NCI-H446 treated with DMSO at 0.1 percent for 48 hours (cell line): ENCODE measurements at places on chromosomes 11 and 22.

DNA sequence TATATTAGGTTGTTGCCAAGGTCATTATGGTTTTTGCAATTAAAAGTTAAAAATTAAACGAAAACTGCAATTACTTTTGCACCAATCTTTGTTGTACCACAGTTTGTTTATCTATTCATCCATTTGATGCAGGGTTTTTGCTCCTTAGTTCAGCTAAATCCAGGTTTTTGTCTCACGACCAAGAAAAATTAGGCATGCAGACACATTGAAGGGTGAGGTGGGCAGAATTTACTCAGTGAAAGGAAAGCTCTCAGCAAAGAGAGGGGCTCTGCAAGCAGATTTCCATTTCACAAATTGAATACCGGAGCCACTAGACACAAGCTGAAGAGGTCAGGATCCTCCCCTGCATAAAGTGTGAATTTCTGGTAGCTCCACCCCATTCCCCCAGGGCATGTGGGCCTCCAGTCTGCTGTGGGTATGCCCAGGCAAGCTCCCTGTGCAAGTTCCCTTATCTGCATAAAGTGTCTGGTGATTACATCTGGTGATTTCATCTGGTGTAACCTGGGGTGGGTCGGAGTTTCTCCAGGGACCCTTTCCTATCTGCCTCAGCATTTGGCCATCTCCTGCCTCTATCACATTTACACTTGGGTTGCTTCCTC lies 33.3 kb downstream of the APOL6 start:
- no peak for DNase-seq

- DNase-seq: no peak
Observed at GRCh38 chr22:49205483-49205800, 622.2 kb downstream of the BRD1 start.

DNA sequence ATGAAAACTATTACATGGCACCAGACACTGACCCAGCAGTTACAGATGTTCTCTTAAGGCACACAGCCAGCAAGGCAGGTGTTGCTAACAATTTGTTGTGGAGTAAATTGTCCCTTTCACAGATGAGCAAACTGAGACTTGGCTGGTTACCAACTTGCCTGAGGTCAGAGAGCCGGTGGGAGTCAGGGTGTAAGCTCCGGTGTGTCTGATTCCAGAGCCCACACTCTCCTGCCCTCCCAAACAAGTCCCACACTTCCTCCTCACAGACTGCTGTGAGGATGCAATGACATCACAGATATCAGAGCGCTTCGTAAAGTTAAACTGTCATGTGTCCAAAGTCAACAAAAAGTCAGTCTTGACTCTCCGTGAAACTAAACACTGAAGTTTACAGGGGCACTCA lies 12.5 kb downstream of the GDPD5 start:
- no peak for DNase-seq

- DNase-seq: no peak
Observed at GRCh38 chr11:84884836-84885235, 742.3 kb downstream of the DLG2 start.

- DNase-seq: no peak
Observed at GRCh38 chr22:45976254-45977002, 534 bp downstream of the WNT7B start.

- no peak for DNase-seq
Observed at GRCh38 chr11:77127920-77128691, at the start of gene MYO7A. Gene MYO7A (plus strand): TSS chr11:77128246. CDS start chr11:77130635, 2,389 bp downstream.

DNA sequence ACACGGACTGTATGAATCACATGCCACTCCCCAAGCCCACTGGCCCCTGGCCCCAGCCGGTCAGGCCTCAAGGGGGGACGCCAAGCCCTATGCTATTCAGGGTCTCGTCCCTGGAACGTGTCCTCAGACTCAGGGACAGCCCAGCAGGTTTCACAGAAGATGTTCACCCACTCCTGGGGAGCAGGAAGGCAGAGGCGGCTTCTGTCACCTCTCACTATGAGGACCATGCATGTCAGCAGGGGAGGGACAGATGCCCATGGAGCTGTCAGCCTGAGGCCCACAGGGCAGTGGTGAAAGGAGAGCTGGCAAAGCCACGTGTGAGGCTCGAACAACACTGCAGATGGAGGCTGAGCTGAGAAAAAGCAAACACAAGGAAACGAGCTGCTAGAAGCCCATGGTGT lies 192.0 kb downstream of the SHANK2 start:
- DNase-seq: no peak

- DNase-seq: no peak
Observed at GRCh38 chr11:76156971-76157427, 49.3 kb downstream of the WNT11 start.

- DNase-seq: no peak
Observed at GRCh38 chr11:126740846-126741245, 259.7 kb downstream of the KIRREL3 start.

- DNase-seq: no peak
Observed at GRCh38 chr11:121551463-121551862, 98.7 kb upstream of the SORL1-AS1 start.

DNA sequence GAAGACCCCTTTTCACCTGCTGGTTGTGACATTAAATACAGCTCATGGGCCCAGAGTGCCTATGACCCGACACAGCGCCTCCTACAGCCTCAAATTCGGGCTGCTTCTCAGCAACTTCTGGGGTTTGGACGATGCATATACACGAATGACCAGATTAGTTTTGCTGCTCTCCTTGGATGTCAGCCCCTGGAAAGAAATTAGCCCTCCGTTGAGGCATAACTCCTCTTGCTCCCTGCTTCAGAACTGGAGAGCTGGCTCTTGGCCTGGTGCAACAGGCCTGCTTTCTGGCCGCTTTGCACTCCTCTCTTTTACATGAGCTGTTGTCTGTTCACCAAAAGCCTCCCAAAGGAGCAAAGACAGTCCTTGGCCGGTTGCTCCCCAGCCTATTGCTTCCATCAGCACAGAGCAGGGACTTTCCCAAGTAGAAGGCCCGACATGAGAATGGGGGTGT lies 3.3 kb downstream of the TECTA start:
- DNase-seq: no peak

GRCh38 chr11:82939456-82939855 lies 37.9 kb downstream of the DDIAS start:
- no peak for DNase-seq

DNA sequence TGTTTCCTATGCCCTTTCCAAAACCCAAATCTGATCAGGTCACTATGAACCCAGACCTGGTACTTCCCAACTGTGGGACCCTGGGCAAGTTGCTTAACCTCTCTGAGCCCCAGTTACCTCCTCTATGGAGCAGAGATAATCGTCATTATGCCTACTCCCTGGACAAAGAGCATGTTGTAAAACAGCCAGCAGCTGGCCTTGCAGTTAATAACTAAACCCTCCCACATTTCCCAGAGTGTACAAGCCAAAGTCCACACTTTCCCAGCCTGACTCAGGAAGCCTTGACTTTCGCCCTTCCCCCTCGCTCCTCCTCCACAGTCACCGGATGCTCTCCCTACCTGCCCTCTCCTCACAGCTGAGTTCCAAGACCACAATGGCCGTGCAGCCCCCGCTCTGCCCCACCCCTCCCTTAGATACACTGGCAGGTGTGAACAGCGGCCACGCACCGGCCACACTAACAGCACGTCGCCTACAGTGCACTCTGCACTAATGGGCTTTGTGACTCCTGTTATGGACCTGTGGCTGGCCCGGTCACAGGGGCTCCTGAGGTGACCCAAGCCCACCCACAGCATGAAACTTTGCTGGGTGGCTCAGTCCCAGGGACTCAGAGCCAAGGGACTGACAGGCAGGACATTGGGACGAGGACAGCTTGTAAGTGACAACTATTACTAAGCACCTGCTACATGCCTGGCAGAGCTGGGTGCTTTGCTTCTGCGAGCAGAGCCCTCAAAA lies 15.6 kb upstream of the MFNG start:
- no peak for DNase-seq

- DNase-seq: no peak
Observed at GRCh38 chr22:47847131-47847890, 1084.9 kb downstream of the TBC1D22A start.

DNA sequence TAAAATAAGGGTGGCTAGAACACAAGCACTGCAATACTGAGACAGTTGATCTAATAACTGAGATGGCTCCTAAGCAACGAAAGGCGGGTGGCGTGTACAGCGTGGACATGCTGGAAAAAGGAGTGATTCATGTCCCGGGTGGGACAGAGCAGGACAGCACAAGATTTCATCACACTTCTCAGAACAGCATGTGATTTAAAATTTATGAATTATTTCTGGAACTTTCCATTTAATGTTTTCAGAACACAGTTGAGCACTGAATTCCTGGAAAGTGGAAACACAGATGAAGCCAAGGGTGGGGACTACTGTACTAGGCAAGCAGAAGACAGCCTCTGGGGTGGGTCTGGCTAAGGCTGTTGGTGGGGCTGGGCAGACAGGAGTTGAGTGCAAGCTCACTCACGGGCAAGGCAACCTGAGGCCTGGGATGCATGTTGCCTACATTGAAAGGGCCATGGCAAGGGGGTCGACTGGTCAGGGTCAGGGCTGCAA lies 165.6 kb upstream of the DDI1 start:
- DNase-seq: no peak

GRCh38 chr11:114279792-114280546 lies 16.2 kb upstream of the NNMT start:
- DNase-seq: no peak

- DNase-seq: no peak
Observed at GRCh38 chr11:27204529-27204928, 158.5 kb downstream of the CCDC34 start.

DNA sequence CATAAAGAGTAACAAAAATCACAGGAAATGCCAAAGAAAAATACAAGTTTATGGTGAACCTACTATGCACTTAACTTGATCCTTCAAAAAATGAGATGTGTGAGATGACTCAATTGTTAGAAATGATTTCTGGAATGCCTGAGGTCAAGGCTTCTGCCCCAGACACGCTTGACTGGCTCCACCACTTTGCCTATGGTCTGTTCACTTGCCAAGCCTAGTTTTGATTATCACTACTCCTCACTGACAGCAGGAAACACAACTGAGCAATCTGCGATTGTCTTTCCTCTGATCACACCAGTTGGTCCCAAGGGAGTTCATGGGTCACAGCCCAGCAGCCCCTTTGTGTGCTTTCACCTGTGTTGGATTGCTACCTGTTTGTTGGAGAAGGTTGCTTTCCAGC lies 20.6 kb upstream of the PRDM10 start:
- no peak for DNase-seq

DNA sequence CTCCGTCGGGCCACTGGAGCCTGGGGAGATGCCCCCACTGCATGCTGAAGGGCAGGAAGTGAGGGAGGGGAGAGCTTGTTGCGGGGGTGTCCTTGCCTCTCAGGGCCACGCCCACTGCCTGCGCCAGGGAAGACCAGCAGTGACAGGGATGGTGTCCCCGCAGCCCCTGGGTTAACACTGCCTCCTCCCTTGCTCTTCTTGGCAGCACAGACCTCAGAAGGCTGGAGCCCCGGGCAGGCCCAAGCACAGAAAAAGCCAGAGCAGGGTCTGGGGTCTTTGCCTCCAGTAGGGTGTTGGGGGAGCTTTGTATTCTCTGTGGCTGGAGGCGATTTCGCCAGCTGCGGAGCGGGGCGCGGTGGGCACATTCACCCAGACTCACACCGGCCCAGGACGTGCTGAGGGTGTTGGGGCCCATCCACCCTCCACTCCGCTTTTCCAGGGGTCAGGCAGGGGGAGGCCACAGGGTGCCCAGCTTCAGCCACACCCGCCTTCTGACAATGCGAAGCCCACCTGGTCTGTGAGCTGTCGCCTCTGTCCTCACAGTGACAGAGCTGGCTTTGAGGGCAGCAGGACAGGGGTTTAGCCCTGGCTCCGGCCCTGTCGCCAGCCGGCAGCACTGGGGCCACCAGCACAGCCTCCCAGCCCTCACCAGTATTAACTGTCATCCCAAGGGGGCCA lies 83.7 kb downstream of the CDKN1C start:
- no peak for DNase-seq

DNA sequence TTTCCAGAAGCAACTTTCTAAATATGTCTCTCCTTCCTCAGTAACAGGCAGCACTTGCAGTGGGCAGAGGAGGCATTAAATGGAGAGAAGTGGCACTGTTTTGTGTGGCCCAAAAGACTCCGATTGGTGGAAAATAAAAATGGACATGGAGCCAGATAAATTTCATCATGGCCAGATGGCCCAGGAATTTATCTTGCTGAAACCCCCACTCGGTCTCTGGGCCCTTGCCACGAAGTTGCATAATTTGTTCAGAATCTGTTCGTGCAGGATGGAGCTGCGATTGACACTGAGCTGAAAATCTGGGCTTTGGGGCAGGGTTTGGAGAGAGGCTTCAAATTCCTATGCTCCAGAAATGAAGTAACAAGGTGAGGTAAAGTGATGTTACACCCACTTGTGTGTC lies 65.5 kb downstream of the C11orf91 start:
- peak; percentile 67 for DNase-seq

DNA sequence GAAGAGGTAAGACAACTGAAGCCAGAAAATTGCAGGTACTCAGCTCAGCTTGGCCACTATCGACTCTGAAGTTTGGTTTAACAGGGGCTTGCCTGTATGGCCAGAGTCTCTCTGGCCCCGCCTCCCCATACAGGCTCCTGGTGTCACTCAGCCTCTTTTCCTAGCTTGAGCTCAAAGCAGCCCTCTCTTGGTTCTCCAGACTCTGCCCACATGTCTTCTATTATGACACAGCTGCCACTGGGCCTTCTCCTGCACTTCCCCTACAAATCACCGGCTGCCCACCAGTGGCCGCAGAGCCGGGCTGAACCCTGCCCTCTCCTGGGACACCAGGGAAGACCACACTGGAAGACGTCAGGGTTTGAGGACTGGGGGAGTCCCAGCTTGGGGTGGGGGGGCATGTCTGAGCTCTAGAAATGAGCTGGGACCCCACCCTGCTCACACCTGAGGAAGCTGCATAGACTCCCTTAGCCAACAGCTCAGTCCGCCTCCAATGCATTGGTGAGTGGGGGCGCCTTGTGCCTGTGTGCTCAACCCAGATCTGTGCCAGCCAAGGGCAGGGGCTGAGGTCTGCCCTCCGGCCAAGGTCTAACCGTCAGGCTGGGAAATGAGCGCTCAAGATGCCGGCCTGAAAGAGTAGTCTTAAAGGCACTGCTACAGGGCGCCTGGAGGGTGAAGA lies 94.4 kb upstream of the LMO1 start:
- no peak for DNase-seq

DNA sequence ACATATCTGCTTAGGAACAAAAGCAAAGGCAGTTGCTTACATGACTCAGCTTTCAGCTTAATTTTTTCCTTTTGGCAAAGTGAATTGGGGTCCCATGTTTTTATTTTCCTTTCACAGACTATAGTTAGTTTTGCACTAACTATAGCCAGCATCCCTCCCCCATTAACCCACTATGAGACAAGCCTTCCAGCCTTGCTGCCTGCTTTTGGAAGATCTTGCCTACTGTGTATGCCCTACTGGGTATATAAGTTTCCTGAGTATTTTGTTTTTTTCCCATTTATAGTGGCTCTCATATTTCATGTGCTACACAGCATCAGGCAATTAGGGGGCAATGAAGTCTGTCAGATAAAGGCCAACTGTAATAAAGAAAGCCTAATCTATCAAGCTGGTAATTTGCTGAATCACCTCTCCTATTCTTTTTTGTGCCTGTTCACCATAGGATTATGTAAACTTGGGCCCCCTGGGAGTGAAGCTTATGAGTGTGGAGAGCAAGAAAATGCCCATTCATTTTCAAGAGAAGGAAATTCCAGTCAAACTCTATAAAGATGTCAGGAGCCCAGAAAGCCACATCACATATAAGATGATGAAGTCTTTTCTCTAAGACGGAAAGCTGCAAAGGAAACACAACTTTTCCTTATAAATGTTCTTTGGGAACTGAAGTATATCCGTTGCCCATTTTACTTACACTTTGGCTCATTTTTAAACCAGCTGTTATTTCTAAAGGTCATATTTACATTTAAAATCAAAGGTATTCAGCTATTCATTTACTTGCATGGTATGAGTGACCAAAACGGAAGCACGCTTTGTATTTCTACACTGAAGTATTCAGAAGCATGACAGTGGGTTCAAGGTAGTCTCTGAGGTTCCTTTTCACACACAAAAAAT lies 64.0 kb downstream of the CCDC83 start:
- no peak for DNase-seq
